ENCODE measurements at places on chromosomes 11 and 22.

DNA sequence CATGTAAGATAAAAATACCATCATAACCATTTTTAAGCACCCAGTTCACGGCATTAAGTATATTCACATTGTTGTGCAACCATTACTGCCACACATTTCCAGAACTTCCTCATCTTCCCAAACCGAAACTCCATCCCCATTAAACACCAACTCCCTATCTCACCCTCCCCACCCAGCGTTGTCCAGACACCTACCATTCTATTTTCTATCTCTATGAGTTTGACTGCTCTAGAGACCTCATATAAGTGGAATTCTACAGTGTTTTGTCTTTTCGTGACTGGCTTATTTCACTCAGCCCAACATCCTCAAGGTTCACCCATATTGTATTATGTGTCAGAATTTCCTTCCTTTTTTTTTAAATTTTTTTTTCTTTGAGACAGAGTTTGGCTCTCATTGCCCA lies 45.2 kb downstream of the PPFIA1 start:
- DNase-seq: no peak

DNA sequence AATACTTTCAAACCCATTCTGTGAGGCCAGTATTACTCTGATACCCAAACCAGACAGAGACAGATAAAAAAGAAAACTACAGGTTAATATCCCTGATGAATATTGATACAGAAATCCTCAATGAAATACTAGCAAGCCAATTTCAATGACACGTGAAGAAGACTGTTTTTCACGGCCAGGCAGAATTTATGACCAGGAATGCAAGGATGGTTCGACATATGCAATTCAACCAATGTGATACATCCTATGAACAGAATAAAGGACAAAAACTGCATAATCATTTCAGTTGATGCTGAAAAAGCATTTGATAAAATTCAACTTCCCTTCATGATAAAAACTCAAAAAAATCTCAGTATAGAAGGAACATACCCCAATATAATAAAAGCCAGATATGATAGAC lies 44.5 kb downstream of the SLC22A24 start:
- no peak for DNase-seq

DNA sequence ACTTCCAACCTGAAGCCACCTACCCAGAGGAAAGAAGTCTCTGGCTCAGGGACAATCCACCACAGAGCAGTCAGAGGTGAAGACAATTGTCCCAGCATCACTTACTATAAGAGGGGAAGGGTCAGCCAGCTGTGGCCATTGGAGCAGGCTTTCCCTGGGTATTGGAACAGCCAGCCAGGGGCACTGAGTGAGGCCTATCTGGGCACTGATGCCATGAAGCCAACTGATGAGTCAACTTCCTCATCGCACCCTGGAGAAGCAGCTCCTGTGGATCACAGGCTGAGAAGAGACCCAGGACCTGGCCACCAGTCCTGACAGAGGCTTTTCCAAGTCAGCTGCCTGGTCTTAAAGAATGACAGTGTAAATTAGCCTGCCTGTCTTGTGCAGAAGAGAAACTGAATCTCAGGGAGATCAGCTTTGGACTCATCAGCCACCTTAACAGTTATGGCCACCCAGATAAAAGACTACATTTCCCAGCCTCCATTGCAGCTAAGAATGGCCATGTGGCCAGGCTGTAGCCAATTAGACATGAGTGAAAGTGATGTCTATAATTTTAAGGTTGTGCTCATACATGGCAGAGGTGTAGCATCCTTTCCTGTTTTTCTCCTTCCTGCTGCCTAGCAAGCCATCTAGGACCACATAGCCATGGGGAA lies 19.0 kb downstream of the CHST1 start:
- no peak for DNase-seq

- DNase-seq: no peak
Measured at GRCh38 chr11:116461789-116462188, 311.0 kb downstream of the BUD13 start.

DNA sequence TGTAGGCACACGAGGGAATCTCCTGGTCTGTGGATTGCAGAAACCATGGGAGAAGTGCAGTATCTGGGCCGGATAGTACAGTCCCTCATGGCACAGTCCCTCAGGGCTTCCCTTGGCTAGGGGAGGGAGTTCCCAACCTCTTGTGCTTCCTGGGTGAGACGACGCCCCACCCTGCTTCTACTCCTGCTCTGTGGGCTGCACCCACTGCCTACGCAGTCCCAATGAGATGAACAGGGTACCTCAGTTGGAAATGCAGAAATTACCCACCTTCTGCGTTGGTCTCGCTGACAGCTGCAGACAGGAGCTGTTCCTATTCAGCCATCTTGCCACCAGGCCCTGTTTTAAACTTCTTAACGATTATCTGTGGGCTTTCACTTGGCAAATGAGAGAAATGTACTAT lies 157.2 kb upstream of the CARD18 start:
- DNase-seq: no peak

DNA sequence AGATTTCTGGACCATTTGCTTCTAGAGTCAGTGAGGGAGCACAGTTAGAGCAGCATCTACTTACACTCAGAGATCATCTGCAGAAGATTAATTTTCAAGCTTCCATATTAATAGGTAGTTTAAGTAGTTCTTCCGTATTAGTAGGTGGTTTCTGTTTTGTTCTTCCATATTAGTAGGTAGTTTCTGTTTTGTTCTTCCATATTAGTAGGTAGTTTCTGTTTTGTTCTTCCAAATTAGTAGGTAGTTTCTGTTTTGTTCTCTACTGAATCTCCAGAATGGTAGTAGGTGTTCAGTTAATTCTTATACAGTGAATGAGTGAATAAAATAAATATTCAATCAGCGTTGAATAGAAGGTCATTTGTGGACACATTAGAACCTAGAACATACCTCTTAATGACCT lies 175.7 kb downstream of the TMEM135 start:
- no peak for DNase-seq

DNA sequence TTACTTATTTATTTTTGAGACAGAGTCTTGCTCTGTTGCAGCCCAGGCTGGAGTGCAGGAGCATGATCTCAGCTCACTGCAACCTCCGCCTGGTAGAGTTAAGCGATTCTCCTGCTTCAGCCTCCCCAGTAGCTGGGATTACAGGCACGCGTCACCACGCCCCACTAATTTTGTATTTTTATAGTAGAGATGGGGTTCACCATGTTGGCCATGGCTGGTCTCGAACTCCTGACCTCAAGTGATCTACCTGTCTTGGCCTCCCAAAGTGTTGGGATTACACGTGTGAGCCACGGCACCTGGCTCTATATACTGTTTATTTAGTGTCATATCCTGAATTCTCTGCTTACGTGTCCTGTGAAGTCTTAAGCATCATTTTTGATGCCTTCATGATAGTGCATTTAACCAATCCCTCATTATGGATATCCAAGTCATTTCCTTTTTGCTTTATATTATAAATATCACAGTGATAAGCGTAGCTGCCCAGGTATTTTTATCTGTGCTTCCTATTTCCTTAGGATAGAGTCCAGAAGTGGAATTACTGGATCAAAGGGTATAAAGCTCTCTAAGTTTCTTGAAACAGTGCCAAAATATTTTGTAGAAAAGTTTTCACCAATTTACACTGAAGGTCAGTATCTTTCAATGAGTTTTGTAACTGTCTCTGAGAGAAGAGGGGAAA lies 871 bp upstream of the SIDT2 start:
- DNase-seq: no peak

- no peak for DNase-seq
Measured at GRCh38 chr22:38907767-38908166, 35.8 kb upstream of the CBX6 start.

GRCh38 chr11:125934473-125934872 lies 11.4 kb upstream of the VSIG10L2 start:
- no peak for DNase-seq

DNA sequence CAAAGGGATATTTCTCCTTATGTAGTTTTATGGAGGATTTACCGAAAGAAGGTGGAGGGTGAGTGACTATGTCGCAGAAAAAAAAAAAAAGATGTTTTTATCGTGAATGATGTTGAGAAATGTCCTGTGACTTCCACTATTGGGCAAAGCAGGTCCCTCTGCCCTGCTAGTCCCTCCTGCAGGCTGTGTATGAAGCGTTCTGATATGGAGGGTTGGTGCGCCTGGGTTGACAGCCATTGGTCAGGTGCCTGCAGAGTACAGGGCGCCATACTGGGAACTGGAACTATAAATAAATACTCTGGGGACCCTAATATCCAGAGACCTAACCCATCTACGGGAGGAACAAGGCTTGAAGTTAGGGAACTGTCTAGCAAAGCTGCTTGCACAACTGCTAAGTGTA lies 1.5 kb downstream of the IL17RA start:
- DNase-seq: no peak

- no peak for DNase-seq
Measured at GRCh38 chr11:76614471-76615179, 55.9 kb downstream of the LRRC32 start.

DNA sequence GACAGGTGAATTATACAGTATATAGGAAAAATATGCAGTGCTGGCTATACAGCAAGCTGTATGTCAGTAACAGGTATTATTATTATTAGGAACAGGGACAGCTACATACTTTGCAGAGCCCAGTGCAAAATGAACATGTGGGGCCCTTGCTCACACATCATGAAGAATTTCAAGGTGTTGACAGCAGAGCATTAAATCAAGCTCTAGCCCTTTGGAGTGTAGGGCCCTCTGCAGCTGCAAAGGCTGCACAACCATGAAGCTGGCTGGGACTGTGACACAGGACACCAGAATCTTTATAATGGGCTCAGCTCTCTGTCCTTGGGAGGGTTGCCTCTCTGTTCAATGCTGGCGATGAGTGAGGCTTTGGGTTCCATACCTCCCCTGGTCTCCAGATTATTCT lies 44.9 kb upstream of the DAGLA start:
- DNase-seq: no peak

- DNase-seq: no peak
Measured at GRCh38 chr11:126978165-126978564, 22.4 kb downstream of the KIRREL3 start.

DNA sequence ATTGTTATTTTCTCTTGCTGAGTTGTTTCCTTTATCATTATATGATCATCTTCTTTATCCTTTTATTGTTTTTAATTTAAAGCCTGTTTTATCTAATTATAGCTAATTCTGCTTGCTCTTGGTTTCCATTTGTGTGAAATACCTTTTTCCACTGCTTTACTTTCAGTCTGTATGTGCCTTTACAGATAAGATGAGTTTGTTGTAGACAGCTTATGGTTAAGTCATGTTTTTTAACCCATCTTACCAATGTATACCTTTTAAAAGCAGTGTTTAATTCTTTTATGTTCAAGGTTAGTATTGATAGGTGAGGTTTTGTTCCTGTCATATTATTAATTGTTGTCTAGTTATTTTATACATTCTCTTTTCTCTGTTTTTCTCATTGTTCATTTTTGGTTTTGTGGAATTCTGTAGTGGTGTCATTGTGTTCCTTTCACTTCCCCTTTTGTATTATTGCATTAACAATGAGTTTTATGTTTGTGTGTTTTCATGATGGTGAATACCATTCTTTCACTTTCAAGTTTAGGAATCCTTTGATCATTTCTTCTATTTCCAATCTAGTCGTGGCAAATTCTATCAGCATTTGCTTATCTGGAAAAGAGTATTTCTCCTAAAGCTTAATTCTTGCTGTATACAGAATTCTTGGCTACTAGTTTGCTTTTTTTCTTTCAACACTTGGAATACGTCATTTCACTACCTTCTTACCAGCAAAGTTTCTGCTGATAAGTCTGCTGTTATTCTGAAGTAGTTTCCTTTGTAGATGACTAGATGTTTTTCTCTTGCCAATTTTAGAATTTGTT lies 21.8 kb downstream of the OR5AN1 start:
- DNase-seq: no peak

GRCh38 chr11:33055375-33055774 lies 16.0 kb downstream of the TCP11L1 start:
- no peak for DNase-seq

- no peak for DNase-seq
Measured at GRCh38 chr11:130209954-130210854, 50.6 kb downstream of the ST14 start.

GRCh38 chr22:43714104-43714503 lies 98.0 kb downstream of the EFCAB6 start:
- DNase-seq: no peak

GRCh38 chr11:19777377-19778102 lies 64.9 kb downstream of the NAV2 start:
- DNase-seq: no peak

- no peak for DNase-seq
Measured at GRCh38 chr11:118820412-118821357, 29.7 kb upstream of the DDX6 start.

GRCh38 chr11:11519184-11519583 lies 102.6 kb downstream of the GALNT18 start:
- no peak for DNase-seq

DNA sequence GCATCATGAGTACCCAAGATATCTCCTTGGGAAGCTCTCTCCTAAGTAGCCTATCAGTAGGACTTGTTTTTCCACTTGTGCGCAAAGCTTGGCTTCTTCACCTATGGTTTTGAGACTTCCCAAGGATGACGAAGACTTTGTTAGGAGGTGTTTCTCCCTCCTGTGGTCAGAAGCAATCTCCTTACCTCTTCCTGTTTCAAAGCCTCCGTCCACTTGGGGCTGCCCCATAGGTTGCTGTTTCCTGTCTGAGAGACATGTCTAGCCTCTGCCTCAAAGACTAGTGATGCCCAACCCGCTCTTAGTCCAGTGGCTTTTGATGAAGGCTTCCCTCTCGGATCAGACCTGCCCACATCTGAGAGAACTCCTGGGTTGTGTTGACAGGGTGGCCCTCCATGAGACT lies 92.9 kb downstream of the TRAF6 start:
- no peak for DNase-seq

- no peak for DNase-seq
Measured at GRCh38 chr11:63080682-63081081, 63.3 kb downstream of the SLC22A24 start.

DNA sequence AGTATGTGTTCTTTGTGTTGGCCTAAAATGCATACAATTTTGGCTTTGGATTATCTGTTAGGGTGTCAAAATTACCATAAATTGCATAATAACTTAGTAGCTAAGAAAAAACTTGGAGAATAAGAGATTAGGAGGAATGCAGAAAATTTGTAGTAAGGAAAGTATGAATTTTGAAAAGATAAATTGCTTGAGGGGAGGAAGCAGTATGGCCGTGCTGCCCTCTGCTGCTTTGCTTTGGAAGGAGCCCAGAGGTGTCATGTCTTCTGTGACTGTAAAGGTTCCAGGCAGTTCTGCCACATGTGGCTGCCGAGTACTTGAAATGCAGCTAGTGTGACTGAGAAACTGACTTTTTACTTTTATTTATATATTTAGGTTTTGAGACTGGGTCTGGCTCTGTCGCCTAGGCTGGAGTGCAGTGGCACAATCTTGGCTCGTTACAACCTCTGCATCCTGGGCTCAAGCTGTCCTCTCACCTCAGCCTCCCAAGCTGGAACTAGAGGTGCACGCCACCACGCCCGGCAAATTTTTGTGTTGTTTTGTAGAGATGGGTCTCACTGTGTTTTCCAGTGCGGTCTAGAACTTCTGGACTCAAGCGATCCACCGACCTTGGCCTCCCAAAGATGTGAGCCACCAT lies 1.8 kb downstream of the ADSL start:
- DNase-seq: peak; percentile 43

DNA sequence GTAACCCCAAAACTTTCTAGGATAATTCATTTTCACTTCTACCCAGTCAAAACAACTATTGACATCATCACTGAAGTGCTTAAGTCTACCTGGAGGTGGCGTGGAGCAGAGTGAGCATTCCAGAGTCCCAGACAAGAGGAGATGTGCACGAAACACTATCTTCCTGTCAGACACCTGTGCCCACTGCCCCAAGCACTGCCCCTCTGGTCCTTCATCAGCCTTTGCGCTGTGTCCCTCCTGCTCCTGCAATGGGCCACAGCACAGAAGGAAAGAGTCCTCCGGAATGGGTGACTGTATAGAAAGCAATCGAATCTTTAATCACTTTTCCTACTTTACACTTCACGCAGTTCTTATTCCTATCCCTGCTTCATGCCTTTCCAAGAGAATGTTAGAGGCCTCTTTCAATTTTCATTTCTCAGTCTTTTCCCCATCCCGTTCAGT lies 512 bp upstream of the GRIA4 start:
- no peak for DNase-seq
